Fibroblast of villous mesenchyme (primary cell): ENCODE measurements at places on chromosomes 7 and 10. TPM values are rescaled to one million over a fixed set of nuclear protein-coding genes. Genes with fewer than 3 reads are reported as not detected.

The POU6F2 gene
- under 0.01 and 0.32 TPM in 2 replicates for total RNA-seq

The FAM25C gene
- not detected in 2 replicates for total RNA-seq

The HERC4 gene
- total RNA-seq = 118 and 225 TPM in 2 replicates

The CPEB3 gene
- 0.43 and 0.64 TPM in 2 replicates for total RNA-seq

The SLC25A28 gene
- total RNA-seq = 16.0 and 18.4 TPM in 2 replicates

The SH2D4B gene
- total RNA-seq = under 0.01 TPM in 1 of 2 replicates, not detected in the other

The FXYD4 gene
- not detected in 2 replicates for total RNA-seq

The SPDYE2 gene
- not detected in 2 replicates for total RNA-seq

The CLDN3 gene
- total RNA-seq = not detected in 2 replicates

The GBF1 gene
- total RNA-seq = 48.3 and 58.3 TPM in 2 replicates
